ENCODE measurements at places on chromosomes 1 and 21.
A peak's percentile ranks its signal among the peaks of the same experiment; 100 is the strongest.

DNA sequence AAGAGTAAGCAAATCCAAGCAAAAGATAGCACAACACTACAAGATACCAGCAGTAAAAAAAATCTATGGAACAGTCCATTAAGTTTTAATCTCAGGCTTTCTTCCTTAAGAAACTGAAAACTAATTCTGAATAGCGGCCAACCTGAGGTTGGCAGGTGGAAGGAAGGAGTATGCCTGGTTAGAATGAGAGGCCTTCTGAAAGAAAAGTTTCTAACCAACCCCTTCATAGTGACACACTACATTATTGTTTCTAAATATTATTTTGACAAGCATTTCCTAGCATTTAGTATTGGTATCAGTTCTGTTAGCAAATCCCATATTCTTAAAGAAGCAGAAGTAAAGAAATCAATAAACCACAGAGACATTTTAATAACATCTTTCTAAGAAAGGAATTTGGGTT, 205.7 kb upstream of the PTBP2 start:
- DNase-seq = no peak

DNA sequence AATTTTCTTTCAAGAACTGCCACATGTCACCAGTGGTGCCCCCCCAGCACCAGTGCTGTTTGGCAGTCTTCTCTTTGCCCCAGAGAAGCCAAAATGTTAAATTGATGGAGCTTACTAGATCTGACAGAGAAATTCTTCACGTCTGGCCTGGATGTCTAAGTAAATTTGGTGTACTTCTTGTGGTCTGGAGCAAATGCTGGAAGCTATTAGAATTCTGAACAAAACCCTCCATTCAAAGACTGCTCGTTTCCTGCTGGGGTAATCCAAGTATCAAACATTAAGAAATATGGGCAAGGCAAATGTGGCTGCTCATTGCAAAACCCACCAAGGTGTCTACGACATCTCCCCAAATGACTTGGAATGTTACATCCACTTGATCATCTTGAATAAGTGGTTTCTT, 92.3 kb downstream of the ROR1 start:
- no peak for DNase-seq

- no peak for DNase-seq
These were observed 14.6 kb downstream of the CHD5 start for GRCh38 chr1:6165441-6165985.

DNA sequence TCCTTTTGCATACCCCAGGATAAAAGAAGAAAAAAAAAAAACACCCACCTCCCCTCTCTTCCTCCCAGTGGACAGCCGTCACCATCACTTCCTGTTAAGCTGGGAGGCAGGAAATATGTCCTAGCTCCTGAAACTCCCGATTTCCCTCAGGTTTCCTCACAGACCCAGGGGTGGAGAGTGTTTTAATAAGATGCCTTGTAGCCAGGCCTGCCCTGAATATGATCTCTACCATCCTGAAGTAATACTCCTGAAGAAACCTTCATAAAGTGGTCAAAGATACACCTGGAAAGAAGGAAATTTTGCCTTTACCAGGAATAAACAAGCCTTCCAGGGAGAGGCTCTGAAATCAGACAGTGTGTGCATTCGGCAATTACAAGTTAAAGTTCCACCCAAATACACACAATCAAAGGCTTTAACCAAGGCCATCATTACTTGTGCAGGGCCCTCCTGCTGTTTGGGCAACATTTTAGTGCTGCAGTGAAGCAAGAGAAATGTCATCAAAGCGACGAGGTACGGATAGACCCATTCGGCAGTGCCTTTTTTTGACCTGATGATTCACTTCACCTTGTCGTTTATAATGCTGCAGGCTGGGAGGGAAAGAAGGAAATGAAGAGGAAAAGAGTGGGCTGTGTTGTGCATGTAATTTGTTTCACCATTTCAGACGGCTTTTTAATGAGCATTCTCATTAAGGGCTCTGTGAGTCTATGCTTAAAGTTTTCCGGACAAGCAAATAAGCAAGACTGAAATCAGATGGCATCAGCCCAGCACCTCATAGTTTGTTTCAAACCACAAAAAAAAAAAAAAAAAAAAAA, 41.0 kb upstream of the RASAL2 start:
- DNase-seq = no peak

DNA sequence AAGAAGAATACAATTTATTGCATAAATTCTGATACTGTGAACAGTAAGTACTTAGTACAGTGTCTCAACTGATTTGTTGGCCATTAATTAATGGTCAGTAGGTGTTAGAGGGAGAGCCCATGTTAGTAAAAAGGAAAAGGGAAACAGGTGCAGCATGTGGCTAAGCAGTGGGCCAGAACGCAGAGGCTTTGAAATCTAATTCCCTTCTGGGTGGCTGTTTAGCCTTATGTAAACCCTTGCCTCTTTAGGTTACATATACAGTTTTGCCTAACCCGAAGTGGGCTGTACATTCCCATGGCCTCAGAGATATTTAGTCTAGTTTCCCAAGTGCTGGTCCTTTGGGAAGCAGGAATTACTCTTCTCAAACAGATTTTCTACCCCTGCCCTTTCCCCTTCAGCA, 43.5 kb upstream of the BCL9 start:
- no peak for DNase-seq

DNA sequence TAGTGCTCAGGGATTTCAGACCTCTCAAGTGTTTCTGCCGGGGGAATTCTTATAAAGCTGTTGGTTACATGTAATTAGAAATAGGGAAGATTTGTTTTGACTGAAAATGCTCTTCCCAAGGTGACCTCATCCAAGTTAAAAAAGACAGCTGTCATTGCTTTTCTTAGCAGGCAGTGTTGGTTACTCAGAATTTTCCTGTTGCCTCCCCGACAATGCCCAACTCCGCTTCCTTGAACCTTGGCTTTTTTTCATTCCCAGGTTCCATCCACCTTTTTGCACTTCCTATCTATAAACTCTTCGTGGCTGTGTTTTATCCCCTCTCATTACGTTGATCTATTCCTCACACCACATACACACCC, 825 bp upstream of the DPH5 start:
- no peak for DNase-seq

GRCh38 chr1:172926070-172926469, 124.7 kb downstream of the TNFSF18 start:
- DNase-seq = no peak

GRCh38 chr1:111139324-111139955, 453 bp downstream of the DRAM2 start:
- peak; percentile 18 for DNase-seq

DNA sequence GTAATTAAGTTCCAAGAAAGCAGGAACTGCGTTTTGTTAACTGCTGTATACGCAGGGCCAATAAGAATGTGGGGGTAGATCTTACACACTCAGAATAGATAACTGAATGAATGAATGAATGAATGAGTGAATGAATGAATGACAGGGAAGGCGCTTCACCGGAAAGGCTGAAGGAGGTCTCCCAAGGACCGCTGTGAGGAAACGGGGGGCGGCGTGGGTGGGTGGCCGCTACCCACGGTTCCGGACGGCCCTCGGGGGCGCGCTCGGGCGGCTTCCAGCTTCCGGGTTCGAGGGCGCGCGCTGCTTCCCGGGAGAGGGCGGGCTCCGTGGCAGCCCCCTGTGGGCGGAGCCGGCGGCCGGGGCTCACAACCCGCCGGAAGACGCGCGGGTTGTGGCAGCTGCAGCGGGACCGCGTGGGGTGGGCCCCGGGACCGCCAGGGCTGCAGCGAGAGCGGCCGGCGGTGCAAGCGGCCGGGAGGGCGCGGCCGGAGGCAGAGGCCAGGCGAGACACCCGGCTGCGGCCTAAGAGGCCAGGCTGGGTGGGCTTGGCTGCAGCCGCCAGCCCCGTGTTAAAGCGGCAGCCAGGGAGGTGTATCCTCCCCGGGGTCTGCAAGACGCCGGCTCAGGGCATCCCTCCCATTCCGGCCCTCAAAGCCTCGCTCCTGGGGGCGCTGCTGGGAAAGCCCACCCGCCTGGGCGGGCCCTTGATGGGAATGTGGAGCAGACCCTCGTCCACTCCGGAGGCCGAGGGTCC, at the start of gene ZFP69:
TSS of gene ZFP69 (plus strand) at position 367 of the 754 bp plus-strand sequence. CDS start 2,072 bp downstream, outside the sequence.
- peak; percentile 78 for DNase-seq

DNA sequence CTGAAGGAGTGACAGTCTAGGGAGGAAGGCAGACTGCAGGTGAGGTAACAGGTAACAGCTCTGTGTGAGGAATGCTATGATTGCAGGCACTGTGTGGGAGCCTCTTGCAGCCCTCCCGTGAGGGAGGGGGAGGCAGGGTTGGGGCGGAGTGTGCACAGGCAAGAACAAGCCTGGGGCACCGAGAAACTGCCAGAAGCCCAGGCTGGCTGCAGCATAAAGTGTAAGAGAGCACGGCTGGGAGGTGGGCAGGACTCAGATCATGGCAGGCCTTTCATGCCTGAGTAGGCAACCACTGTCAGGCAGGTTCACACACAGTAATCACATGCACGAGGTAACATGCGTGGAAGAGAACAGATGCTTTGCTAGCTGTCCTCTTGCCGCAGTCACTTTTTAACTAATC, 11.3 kb upstream of the RHEX start:
- DNase-seq = peak; percentile 39

DNA sequence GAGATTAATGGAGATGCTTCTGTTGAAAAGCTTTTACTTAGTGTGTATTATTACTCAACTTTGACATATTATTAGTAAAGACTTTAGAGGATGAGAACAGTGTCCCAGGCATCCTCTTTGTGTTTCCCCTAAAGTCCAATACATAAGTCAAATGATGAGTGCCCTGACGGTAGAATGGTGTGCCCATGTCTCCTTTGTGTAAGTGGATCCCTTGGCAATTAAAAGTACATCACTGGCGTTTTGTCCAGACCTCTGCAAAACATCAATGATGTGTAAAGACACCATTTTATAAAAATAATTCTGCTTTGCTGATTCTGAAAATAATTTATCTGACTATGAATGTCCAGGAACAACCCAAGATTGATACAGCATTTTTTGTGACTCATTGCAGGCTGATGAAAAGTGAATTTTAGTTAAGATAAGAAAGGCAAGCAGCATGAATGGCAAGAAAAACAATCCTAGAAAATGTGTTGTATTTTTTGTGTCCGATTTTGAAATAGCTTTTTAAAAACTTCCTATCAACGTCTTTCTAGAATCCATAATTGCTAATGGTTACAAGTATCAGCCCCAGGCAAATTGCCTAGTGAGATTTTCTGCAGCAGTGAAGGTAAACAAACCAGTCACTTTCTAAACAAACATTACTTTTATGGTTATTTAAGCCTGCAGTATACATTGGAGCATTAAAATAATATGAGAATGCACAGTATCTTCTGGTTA, 251.5 kb downstream of the PTPRC start:
- DNase-seq = no peak

DNA sequence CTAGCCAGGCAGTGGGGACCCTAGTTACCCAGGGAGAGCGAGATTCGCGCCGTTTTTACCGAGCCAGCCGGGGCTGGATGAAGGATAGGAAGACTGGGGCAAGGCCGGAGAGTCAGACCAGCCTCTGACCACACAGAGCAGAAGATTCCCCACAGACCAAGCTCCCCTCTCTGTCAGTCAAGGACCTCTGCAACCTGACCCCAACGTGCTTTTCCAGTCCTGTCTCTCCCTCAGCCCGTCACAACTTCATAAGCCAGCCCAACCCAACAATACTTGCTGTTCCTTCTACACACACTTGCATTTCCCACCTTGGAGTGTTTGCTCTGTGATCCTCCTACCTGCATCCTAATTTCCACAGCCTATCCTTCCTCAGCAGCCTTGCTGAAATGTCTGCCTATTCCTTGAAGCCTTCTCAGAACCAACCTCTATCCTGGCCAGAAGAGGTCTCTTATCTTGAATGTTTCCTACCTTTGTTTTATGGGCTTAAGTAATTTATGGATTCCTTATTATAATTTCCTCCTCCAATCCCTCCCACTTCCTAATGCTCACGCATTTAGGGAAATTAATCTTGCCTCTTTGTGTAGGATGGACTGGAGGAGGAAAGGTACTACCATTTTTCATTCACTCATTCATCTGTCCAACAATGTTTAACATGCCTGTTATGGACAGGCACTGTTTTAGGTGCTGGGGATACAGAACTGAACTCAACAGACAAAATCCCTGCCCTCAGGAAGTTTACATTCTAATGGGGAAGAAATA, at the start of gene GSTM3:
TSS of gene GSTM3 (minus strand) at position 424 of the 759 bp plus-strand sequence. CDS start 751 bp downstream, outside the sequence.
- DNase-seq = no peak

DNA sequence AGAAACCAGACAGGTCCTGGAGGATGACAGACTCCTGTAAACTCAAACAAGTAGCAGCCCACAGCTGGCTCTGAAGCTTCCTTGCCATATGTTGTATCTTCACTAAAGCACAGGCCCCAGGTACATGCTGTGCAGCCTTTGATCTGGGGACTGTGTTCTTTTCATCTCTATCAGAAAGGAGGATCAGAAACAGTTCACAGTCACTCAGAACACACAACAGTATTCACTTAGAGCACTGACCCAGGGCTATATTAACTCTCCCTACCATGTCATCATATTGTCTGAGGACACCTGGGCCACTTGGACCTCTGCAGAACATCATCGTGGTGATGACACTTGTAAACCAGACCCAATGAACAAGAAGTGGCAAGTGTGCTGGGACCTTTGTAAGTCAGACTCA, 222.0 kb downstream of the SETD4 start:
- no peak for DNase-seq

- no peak for DNase-seq
These were observed 1704.7 kb downstream of the KCNT2 start for GRCh38 chr1:194903524-194903923.

- no peak for DNase-seq
These were observed 247.0 kb downstream of the USP25 start for GRCh38 chr21:15976807-15977206.

- no peak for DNase-seq
These were observed 587.5 kb upstream of the NEGR1 start for GRCh38 chr1:72869873-72870272.

DNA sequence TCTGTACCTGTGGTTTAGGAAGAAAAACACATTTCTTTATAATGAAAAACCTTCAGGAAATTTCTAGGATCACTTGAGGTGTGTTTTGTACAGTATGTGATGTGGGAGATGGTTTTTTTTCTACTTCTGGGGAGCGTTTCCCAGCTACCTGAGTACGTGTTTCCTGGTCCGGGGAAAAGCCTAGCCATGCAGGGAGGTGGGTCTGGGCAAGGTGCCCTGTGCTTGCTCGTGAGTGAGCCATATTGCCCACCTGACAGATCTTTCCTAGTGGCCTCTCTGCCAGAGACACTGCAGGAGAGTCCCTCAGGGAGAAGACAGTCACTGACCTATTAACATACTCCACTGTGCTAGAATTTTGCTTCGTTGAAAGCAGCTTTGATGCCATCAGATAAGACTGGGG, 41.3 kb downstream of the TRPM2 start:
- no peak for DNase-seq

- DNase-seq = no peak
These were observed 34.3 kb downstream of the PIK3R3 start for GRCh38 chr1:46098027-46098712.

DNA sequence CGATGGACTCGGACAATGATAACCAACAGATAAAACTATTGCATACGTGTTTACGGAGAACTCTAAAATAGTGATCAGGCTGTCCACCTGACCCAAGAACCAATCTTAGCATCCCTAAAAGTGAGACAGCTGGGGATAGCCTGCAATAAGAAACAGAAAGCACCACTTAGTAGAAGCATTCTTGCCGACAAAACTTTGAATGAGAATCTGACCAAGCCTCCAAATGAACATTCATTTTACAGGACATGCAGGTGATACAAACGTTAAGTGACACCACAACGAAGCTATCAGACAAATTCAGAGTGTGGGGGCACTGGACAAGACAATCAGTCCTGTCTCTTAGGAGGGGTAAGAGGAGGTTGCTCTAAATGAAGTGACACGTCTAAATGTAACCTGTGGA, 1.2 kb downstream of the PSMG1 start:
- no peak for DNase-seq

Data from stimulated activated naive B cell treated with anti-CD40 and anti-IgM and Interleukin-4, amounts not matched to agents 10 μg/mL and 1 μg/mL and 100 μg/mL, for 72 hours (primary cell).